ENCODE measurements at places on chromosomes 5 and 9.

GRCh38 chr9:133967024-133967741 is 24.9 kb downstream of the VAV2 start:
- DNase-seq, result no peak

DNA sequence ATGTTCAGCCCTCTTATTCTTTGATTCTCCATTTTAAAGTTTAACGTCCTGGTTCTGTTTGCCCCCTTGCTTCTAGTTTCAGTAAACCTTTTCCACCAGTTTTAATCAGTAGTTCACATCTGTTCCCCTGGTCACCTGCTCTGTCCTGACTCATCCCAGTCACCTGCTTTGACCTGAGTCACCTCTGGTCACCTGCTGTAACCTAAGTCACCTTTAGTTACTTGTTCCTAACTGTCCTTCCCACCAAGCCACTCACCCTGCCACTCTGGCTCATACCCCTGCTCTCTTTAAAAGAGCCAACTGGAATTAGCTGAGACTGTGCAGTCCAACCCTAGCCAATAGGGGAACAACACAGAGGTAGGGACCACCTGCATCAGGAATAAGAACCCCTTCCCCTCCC is 43.0 kb downstream of the SEMA6A start:
- DNase-seq, result no peak

DNA sequence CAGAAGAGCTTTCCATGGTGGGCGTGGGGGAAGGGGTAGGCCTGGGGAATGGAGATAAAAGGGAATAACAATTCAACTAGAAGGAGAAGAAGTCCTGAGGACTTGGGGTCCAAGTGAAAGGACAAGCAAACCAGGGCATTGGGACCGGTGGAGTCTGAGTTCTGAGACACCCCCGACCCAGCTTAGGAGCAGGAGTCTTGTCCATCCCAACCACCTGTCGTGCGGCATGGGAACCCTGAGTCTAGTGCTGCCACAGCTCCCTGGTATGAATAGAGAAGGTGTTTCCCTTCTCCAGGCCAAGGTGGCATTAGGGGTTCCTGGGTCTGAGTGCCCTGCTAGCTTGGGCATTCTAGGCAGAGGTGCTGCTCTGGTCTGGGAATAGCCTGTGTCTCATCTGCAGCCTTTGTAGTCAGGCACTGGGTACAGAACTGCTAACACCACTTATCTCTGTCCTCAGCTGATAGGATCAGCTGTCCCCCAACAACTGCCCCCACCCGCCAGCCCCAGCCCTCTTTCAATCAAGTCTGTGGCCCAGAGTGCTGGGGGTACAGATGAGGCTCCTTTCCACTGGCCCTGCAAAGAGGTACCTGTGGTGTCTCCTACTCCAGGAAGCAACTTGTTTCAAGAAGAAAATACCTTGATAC is 9.9 kb downstream of the HNRNPAB start:
- no peak for DNase-seq

DNA sequence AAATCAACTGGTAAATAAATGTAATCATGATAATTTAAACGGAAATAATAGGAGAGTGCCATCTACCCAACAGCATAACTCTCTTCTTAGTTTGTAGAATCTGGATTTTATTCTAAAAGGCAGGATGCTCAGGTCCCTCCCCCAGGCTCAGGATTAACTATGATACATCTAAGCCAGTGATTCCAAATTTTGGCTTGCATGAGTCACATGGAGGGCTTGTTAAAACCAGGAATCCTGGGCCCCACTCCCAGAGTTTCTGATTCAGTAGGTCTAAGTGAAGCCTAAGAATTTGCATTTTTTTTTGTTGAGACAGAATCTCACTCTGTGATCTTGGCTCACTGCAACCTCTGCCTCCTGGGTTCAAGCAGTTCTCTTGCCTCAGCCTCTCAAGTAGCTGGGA is 62.3 kb upstream of the ZFR start:
- no peak for DNase-seq

- DNase-seq, result no peak
Observed at GRCh38 chr9:86720639-86721225, 226.6 kb downstream of the GAS1 start.

DNA sequence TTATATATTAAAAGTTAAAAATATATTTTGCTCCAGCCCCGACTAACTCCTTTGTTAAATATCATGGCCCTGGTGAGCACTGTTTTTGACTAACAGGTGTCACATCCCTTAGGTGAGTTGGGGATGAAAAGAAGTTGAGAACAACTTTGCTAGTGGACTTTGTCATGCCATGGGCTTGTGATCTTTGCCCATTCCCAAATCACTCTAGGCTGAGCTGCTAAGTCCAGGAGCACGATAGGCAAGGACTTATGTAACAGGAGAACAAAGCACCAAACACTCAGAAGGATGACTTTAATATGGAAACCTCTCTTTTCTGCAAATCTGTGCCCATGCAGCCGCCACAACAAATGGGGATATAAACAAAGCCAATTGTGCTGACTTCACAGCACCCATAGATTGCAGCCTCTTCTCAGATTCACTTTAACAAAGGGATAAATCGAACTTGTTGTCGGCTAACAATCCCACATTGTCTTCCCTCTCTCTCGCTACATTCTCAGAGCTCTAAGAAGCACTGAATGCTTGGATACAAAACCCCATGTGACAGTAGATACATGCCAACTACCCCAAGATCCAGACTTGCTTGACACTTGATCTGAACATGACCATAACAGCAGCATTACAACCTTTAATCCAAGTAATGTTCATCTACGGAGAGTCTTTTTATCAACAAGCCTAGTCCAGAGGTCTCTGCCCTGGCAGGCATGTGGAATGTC is 86.8 kb upstream of the CD180 start:
- DNase-seq, result no peak

DNA sequence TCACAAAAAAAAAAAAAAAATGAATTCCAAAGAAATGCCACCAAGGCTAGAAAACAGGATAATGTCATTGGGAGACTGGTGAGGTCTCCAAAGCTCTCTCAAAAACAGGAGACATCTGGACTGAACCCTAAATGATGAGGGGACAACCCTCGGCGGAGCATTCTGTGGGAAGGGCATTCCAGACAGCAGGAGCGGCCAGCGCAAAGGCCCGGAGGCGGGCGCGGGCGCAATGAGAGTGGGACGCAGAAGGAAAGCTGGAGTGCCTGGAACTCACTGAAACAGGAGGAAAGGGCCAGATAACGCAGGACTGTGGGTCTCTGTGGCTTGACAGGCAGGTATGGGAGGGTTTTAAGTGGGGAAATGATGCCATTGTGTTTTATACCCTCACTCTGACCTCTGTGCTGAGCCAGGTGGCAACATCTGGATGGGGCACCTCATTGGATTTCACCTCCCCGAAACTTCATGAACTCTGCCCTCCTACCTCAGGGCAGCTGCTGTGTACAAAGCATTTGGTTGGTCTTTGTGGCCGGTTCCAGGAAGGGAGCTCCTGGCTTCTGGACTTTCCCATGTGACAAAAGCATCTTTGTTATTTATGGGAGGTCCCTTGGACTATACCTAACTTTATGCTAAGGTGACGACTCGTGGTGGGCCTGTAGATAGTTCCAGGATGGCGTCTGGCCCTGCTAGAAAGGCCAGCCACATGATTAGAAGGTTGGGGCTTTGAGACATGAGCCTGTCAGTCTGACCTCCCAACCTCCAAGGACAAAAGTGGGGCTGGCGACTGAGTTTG is 11.5 kb upstream of the MAPK9 start:
- no peak for DNase-seq

GRCh38 chr9:98175028-98175569 is 17.3 kb downstream of the CORO2A start:
- DNase-seq, result no peak

- DNase-seq, result no peak
Observed at GRCh38 chr5:72353046-72353445, 32.9 kb downstream of the PTCD2 start.

GRCh38 chr5:89211836-89212235 is 328.9 kb upstream of the MEF2C start:
- no peak for DNase-seq

DNA sequence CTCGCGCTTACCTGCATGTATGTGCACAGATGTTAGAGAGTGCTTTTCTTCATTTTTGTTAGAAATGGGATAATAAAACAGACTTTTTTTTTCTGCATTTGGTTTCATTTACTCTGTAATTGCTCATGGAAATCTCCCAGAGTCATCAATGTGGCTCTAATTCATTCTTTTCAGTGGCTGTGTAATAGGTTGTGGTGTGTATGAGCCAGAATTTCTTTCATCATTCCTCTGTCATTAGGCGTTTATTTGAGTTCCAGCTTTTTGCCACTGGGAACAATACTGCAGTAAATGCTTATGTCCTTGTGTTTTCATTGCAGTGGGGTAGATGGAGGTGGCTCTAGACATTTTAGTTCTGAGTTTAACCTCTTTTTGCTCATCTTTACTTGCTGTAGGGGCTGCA is 118.9 kb downstream of the NXNL2 start:
- no peak for DNase-seq

- DNase-seq, result no peak
Observed at GRCh38 chr9:75089373-75089766, 1.1 kb downstream of the OSTF1 start.

DNA sequence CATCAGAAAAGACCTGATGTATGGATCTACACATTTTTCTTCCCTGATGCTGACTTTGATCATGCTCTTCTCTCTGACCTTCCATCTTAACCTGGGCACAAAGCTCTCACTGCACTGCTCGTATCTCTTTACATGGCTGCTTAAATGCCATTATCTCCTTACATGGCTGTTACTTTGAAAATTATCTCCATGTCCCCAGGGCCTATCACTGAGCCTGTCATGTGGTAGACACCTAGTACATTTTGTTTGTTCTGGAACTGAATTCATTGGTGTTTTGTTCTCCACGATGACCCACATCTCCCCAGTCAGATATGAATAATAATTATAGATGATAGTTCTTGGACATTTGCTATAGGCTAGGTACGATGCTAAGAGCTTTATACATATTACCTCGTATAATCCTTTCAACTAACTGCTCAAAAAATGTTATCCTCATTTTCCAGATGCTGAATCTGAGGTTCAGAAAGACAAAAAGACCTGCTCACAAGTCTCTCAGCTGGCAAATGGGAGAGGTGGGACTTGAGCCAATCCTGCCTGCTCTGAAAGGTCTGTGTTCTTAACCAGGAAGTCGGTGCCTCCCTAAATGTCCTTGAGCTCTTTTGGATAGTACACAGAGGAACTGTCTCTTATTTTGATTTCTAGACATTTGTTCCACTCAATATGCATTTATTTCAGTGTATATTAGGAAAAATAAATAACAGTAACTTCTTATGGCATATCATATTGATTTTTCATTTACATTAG is 9.8 kb upstream of the CPEB4 start:
- no peak for DNase-seq

DNA sequence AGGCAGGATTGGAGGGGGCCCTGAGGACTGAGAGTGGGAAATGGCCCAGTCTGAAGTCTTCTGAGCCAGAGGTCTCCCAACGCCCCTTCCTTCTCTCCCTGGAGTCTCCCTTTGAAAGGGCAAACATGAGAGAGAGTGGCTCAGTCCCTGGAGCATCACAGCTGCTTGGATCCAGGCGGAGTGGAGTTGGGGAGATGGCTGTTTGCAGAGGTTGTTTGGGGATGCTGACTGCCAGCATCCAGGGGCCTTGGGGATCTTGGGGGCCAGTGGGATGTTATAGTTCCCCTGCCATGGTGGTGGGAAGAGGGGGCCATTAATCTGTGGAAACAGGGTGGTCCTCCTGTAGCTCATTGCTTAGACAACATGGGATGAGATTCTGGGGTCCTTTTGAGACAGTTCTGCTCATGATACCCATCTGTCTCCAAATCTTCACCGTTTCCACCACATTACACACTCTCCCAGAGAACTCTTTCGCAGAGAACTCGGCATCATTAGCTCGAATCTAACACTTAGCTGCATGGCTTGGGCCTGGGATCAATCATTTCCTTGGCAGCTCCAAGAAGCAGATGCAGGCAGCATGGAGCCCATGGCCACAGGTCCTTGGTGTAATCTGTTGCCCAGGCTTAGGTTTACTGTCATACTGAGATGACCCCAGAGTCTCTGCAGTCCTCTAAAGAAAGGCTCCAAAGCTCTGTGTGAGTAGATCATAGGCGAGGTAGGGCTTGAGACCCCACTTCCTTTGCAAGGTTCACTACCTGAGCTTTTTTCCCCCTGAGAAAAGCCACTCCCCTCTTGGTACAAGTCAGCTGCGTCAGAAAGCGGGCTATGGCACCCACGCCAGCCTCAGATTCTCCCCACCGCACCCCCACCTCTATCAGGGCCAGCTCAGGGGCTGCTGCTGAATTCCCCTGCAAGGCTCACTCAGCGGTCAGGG is 54.4 kb upstream of the SH3PXD2B start:
- DNase-seq, result no peak

GRCh38 chr9:107933516-107933915 is 443.9 kb upstream of the KLF4 start:
- no peak for DNase-seq

- no peak for DNase-seq
Observed at GRCh38 chr5:2173151-2173834, 290.6 kb upstream of the IRX4 start.

GRCh38 chr9:106846307-106846706 is 16.7 kb upstream of the ZNF462 start:
- no peak for DNase-seq

DNA sequence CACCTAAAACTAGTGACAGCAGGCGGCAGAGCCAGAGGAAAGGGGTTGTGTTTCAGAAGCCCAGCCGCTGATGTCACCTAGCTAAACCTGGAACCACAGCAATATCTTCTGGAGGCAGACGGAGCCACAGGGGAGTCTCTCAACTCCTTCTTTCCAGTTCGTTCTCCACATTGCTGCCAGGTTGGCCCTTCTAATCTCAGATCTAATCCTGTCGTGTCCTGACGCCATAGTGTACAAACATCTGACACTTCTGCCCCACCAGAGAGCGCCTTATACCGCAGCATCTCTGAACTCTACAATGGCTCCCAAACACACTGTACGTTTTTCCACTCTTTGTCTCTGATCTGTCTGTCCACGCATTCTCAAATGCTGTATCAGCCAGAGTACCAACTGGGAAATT is 240.0 kb downstream of the SMARCA2 start:
- DNase-seq, result no peak

DNA sequence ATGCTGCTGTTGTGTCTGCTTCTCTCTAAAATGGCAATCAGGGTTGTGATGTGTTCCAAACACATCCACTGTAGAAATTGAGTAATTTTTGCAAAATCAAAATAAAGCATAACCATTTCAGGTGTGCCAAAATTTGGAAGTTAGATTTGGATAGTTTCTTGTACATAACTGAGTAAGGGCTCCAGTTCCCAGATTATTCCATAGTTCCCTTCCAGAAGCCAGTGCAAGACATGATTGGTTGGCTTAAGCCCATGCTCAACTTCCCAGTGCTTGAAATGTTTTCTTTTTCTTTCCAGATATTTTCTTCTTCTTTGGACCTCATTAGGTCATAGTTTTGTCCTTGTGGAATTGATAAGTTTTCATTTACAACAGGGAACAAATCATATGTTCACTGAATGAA is 64.2 kb downstream of the SNCAIP start:
- no peak for DNase-seq

DNA sequence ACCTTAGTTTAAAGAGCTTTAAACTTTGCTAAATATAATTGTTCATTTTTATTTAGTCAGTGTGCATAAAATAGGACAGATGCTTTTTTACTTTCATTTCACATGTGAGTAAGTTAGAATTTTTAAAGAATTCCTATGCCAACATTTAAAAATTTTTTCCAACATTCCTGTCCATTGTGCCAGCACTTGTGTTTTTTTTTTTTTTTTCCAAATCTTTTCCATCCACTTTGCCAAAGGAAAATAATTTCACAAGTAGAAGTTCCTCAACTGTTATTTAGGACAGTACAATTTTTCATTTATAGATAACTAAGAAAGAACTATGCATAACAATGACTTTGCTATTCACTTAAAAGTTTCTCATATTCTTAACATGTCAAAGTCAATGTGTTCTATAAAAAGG is 189.5 kb downstream of the ADAMTS6 start:
- no peak for DNase-seq
